ENCODE measurements at places on chromosomes 16 and 17. TPM values are rescaled to one million over a fixed set of nuclear protein-coding genes. Genes with fewer than 3 reads are reported as not detected.
A peak's percentile ranks its signal among the peaks of the same experiment; 100 is the strongest.

DNA sequence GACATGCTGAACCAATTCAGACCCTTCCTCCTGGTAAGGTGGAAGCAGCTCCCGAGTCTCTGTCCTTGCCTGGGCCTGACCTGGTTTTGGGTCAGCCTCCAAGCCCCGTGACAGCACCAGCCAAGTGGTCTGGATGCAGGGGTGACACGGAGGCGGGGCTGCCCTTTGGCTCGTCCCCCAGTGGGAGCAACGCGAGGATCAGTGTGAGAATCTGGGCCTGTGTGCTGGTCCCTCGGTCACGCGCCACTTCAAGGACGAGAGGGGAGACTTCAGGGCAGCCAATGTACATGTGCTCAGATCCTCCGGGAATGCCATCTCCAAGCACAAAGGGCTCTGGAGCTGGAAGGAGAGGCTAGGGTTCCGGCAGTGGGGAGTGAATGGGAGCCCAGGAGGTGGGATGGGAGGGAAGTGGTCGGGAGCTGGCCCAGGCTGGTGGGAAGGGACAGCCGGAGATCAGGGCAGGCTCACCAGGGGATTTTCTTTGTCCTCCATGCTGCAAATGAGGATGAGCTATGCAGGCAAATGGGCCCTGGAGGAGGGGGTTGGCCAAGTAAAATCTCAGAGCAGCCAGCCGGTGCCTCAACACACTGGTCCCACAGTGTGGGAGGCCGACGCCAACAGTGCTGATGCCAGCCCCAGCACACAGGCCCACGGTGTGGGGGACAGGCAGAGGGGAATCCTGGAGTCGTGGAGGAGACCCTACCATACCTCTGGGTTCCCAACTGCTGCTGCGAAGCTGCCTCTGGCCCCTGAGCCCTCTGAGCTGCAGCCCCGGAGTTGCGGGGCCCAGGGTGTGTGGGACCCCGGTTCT is 4.2 kb upstream of the NDRG4 start:
- no peak for DNase-seq

GRCh38 chr16:53896722-53897121 is 192.8 kb downstream of the FTO start:
- no peak for DNase-seq

GRCh38 chr16:54286366-54287130 is at the start of gene IRX3:
TSS of gene IRX3 (minus strand) at chr16:54286787. CDS start at chr16:54286050, 737 bp downstream.
- DNase-seq, result no peak

DNA sequence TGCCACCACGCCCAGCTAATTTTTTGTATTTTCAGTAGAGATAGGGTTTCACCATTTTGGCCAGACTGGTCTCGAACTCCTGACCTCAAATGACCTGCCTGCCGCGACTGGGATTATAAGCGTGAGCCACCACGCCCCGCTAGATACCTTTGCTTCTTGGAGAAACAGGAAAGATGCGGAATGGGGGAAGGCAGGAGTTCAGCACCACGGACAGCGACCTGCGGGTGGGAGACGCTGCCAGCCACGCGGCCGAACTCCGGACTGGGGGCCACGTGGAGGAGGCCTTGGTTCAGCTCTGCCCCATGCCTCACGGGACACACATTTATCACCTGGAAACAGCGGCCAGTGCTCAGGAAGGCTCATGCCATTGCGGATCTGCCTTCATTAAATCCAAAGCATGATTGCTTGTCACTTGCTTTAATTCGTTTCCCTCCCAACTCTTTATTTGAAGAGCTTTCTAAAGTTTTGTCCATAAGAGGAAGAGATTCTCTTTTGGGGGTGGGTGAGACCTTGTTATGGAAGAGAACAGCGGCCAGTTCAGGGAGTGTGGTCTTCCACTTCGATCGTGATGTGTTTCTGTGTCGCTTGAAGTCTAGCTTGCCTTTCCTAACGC is 219.9 kb downstream of the ENGASE start:
- DNase-seq, result peak; percentile 71

- DNase-seq, result peak; percentile 41
These were observed 20.3 kb downstream of the CACNG5 start for GRCh38 chr17:66855204-66855603.

GRCh38 chr16:74607310-74607961 is 522 bp upstream of the GLG1 start:
- no peak for DNase-seq

DNA sequence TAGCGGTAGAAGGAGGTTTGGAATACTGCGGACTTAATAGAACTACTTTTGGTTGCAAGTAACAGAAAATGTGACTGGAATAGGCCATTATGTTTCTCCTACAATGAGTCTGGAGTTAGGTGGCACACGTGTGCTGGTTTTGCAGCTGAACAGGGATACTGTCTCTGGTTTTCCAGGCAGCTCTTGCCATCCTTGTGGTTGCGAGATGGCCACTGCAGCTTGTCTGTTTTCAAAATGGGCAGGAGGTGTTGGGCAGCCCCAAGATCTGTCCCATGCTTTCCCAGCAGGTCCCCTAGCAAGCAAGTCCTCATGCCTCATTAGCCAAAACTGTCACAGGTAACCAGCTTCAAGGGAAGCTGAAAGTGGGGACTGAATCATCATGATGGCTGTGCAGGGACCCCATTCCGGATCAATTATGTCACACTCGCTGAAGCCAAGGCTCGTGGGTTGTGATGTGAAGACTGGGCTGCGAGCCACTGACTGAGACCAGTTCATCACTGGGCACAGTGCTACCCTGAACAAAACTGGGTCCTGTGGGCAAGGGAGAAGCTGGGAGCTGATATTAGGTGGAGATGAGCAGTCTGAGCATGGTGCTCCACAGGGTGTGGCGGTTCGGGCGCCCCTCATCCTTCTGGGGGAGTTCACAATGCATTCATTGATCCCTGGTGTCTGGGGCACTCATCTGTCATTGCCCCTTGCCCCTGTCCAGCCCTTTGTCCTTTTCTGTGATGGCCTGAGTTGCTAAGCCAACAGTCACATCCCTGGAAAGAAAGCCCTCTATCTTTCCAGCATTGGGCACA is 82.1 kb downstream of the KSR1 start:
- DNase-seq, result no peak

DNA sequence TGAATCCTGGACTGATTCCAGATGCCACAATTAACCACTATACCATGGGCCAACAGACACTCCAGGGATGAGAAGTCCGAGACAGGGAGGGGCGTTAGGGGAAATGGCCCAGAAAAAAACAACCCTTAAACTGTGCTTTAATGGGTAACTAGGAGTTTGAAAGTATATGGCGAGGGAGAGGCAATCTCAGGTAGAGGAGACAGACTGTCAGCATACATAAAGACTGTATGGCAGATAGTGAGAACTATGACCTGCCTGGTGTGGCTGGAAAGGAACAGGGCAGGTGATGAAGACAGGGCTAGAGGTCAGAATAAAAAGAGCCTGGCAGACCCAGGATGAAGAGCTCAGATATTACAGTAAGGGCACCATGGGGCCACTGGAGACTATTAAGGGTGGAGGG is 8.1 kb downstream of the ZZEF1 start:
- no peak for DNase-seq

- DNase-seq, result no peak
These were observed 327.9 kb downstream of the SLC39A11 start for GRCh38 chr17:72764632-72765041.

GRCh38 chr16:17532338-17532995 is 61.7 kb upstream of the XYLT1 start:
- no peak for DNase-seq

- no peak for DNase-seq
These were observed 91.3 kb downstream of the SOCS1 start for GRCh38 chr16:11164482-11165270.

DNA sequence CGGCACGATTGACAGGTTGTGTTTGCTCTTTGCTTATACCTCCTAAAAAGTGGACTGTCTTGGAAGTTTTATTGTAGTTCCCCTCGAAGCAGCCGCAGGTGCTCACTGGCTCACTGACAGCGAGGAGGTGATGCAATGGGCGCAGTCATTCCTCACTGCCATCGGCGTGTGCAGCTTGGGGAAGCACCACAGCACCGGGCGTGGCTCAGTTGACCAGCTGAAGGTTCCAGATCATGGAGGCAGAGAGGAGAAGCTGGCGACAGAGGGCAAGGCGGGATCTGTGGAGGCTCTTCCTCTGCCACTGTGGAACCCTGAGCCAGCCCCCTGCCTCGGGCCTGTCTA is 72.1 kb upstream of the TNRC6C start:
- no peak for DNase-seq

DNA sequence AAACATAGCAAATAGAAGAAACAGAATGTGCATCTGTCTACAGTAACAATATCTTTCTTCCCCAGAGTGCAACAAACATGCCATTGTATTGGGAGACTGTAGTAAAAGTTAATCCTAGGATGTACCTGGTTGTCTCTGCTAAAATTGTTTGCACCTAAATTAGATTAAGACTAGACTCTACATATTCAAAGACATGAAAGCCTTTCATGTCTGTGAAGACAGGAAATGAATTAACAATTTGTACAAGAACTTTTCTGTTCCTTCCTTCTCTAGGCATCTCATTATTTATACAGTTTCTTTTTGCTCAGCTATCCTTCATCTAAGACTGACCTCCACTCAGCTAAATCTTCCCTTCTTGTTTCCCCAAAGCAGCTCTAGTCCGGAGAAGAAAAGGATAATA is 220.6 kb downstream of the LGALS9B start:
- DNase-seq, result no peak

GRCh38 chr16:52450916-52451315 is 96.0 kb downstream of the TOX3 start:
- DNase-seq, result no peak

- DNase-seq, result no peak
These were observed 6.2 kb downstream of the ZACN start for GRCh38 chr17:76085066-76085730.

DNA sequence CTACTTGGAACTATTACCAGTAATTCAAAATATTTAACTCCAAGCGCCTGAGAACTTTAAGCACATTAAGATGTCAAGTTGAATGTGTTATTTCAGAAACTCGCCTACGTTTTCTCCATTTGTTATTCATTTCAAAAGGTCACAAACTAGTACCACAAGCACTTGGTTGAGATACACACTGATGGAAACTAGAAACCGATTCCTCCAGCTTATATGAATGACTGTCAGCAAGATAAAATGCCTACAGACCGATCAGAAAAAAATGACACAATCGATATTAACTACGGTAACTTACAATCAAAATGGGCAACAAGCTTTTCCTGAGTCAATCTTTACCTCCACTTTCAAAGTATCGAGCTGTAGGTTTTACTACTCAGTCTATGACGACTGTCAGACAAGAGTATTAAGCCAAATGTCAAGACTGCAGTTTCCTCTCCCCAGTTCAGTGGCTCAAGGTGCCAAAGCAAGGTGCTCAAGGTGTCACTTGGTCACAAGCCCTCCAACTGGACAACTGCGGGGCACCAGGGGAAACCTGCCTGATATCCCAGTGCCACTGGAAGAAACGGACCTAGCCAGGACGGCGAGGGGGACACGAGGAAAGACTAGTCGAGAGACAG is 678 bp downstream of the SRP68 start:
- no peak for DNase-seq

DNA sequence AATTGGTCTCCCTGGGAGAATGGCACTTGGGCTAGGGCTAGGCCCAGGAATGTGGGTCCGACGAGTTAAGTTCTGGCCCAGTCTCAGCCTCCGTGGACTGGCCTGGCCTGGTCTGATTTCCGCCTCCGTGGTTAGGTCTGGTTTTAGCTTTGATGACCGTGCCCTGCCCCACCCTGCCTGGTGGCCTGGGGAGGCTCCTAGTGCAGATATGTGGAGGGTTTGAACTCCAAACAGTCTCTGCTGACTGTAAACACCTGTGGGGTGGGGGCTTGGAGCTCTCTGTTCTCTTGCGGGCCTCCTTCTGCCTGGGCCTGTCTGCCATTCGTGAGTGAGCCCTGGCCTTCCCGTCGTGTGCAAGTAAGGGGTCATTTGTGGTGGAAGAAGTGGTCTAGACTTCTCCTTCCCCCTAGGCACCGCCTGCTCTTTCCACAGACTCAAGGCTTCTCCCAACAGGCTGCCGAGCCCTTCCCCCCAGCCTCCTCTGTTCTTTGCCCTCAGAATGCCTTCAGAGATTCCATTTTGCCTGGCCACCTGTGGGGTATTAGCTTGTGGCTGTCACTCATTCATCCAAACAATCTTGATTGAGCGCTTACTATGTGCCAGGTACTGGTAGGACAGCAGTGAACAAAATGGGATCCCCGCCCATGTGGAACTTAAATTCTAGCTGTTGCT is 1.6 kb downstream of the ATP6V0C start:
- no peak for DNase-seq

- no peak for DNase-seq
These were observed 184.7 kb downstream of the MYO1D start for GRCh38 chr17:32692179-32692578.

DNA sequence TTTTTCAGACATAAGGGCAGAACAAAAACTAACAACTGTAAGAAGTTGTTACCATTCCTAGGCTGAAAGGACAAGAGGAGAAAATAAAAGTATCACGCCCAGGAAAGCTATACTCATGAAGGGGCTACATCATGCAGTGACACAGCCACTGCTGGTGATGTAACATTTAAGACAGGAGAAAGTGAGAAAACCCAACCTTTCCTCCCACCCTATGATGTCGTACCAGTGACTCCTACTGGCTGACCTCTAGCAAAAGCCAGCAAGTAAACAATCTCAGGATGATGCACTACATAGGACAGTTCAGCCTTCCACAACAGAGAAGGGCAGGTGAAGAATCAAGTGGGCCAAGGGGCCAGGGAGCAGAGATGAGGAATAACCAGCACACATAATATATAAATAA is 14.0 kb upstream of the OR1E2 start:
- DNase-seq, result no peak

GRCh38 chr17:4144422-4144747 is 1.4 kb downstream of the CYB5D2 start:
- no peak for DNase-seq

- DNase-seq, result no peak
These were observed 154.8 kb downstream of the VPS53 start for GRCh38 chr17:559551-560431.

DNA sequence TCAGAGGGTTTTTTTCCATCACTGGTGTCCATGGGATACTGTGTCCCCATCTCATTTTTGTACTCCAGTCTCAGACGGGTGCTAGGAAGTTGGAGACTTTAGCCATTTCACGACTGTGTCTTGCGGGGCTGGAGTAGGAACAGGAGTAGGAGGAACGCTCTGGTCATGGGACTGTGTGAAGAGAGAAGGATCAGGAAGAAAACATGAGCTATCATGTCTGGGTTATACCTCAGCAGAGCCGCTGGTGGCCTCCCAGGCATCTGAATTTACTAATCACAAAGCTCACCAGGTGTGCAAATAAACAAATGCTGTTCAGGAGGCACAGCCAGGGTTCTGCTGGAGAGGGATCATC is 225.4 kb downstream of the SEC14L1 start:
- no peak for DNase-seq

GRCh38 chr17:35683591-35683990 is 47.8 kb upstream of the RASL10B start:
- DNase-seq, result no peak

Gene ABCC6
- total RNA-seq, result not detected

Gene METRNL
- total RNA-seq, result 3.0 TPM

Gene CDH8
- not detected for total RNA-seq

Gene CTRB2
- not detected for total RNA-seq

Gene PRPSAP1
- 74.1 TPM for total RNA-seq

Gene HAP1
- 0.08 TPM for total RNA-seq

Gene MARVELD3
- total RNA-seq, result not detected

Gene TOX3
- not detected for total RNA-seq

Gene ACBD4
- 12.5 TPM for total RNA-seq

Gene CMTM1
- 13.6 TPM for total RNA-seq

Gene PRR15L
- not detected for total RNA-seq

Gene TERB1
- total RNA-seq, result not detected

Gene RFWD3
- total RNA-seq, result 119 TPM

Gene CLDN7
- total RNA-seq, result 1.3 TPM

Gene SNX20
- total RNA-seq, result 64.8 TPM

Gene CDK5RAP3
- 196 TPM for total RNA-seq

Gene ERCC4
- 12.8 TPM for total RNA-seq

Gene KREMEN2
- not detected for total RNA-seq
